Activated CD4-positive, CD25-positive, alpha-beta regulatory T cell treated with anti-CD3 and anti-CD28 coated beads, Interleukin-2, amount 50 U/mL, for 24 hours (primary cell): ENCODE measurements at places on chromosomes 5 and 9.

GRCh38 chr9:15289603-15290002 is 17.4 kb downstream of the TTC39B start:
- no peak for ATAC-seq

GRCh38 chr9:132711846-132712245 is 41.6 kb downstream of the GTF3C4 start:
- no peak for ATAC-seq

DNA sequence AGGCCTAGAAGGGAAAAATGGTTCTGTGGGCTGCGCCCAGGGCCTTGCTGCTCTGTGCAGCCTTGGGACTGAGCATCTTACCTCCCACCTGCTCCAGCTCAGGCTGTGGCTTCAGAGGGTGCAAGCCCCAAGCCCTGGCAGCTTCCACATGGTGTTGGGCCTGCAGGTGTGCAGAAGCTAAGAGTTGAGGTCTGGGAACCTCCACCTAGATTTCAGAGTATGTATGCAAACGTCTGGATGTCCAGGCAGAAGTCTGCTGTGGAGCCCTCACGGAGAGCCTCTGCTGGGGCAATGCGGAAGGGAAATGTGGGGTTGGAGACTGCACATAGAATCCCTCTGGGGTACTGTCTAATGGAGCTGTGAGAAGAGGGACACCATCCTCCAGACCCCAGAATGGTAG is 36.0 kb downstream of the FBXL7 start:
- ATAC-seq, result no peak

- no peak for ATAC-seq
Observed at GRCh38 chr9:123662057-123662776, 267.7 kb downstream of the DENND1A start.

- ATAC-seq, result peak; percentile 65
Observed at GRCh38 chr5:157993986-157994691, 135.2 kb upstream of the CLINT1 start.

DNA sequence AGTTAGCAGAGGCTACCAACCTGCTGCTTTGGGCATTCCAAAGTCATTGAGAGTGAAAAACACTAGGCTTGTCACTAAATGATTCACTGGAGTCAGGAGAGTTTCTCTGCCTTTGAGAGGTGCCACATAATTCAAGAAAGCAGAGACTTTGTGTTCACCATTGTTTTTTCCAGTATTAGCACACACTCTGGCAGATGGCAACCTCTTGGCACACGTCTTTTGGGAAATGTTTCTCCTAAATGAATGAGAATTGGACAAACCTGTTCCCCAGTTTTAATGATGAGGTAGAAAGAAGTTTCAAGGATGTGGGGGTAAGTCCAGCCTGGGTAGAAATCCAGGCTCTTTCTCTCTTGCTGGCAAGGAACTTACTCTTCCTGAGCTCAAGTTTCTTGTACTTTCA is 259.1 kb downstream of the GABRB2 start:
- ATAC-seq, result no peak

- ATAC-seq, result no peak
Observed at GRCh38 chr9:132887181-132888120, 8.8 kb downstream of the SPACA9 start.

- peak; percentile 77 for ATAC-seq
Observed at GRCh38 chr9:133149130-133150015, 14.3 kb downstream of the GBGT1 start.

- ATAC-seq, result no peak
Observed at GRCh38 chr9:131649646-131650045, 90.2 kb downstream of the RAPGEF1 start.

GRCh38 chr9:81035601-81036000 is 653.7 kb downstream of the TLE1 start:
- ATAC-seq, result no peak

- ATAC-seq, result no peak
Observed at GRCh38 chr5:134714541-134714940, 23.8 kb upstream of the CAMLG start.

- ATAC-seq, result no peak
Observed at GRCh38 chr5:107913494-107913893, 242.8 kb upstream of the EFNA5 start.

- peak; percentile 46 for ATAC-seq
Observed at GRCh38 chr5:126801174-126801991, 24.4 kb downstream of the LMNB1 start.

DNA sequence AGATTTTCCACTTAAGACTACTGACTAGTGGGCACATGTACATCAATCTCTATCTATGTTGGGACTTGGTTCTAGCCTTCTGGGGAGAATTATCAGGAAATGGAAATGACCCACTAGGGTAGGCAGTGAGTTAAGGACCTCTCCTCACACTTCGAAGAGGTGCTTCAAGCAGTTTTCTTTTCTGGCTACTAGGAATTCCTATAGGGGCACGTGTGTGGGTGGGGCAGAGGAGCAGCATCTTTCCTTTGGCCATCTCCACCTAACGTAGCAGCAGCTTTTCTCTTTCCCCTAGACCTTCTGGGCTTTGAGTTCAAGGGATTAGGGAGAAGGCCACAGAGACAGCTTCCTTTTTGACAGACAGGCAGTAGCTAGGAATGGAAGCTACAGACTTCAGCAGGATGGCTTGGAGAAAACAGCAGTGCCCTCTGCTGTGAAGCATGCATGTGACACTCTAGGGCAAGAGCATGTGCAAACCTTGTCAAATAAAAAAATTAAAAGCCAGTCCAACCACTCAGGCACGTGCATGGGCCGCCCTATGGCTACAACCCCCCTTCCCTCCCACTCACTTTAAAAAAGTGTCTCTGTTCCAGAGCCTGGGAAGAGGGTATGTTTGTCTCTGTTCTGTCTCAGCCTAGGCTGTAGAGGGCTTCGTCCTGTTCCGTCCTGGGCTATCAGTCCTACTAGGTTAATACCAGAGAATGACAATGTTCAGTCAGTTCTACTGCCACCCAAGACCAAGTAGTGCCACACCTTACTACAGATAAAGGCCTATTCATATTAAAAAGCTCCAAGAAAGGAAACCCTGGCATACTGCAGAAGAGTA is 8.7 kb upstream of the GFRA3 start:
- no peak for ATAC-seq

DNA sequence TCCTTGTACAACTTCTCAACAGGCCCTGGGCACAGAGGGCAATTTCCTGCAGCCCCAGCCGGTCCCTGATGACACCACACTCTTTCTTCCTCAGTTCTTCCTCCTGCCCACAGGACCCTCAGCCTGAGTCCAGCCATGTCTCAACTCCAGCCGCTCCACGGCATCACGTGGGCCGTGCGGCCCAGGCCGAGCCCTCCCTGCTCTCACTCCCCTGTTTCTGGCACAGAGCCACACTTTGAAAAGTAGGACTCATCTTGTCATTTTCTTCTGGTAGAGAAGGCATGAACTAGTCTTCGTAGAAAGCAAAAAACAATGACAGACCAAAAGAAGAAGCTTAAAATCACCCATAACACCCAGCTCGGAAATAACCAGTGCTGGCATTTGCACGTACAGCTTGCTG is 404.7 kb upstream of the IRX1 start:
- no peak for ATAC-seq

GRCh38 chr5:144189800-144190429 is 19.2 kb downstream of the KCTD16 start:
- ATAC-seq, result peak; percentile 84

DNA sequence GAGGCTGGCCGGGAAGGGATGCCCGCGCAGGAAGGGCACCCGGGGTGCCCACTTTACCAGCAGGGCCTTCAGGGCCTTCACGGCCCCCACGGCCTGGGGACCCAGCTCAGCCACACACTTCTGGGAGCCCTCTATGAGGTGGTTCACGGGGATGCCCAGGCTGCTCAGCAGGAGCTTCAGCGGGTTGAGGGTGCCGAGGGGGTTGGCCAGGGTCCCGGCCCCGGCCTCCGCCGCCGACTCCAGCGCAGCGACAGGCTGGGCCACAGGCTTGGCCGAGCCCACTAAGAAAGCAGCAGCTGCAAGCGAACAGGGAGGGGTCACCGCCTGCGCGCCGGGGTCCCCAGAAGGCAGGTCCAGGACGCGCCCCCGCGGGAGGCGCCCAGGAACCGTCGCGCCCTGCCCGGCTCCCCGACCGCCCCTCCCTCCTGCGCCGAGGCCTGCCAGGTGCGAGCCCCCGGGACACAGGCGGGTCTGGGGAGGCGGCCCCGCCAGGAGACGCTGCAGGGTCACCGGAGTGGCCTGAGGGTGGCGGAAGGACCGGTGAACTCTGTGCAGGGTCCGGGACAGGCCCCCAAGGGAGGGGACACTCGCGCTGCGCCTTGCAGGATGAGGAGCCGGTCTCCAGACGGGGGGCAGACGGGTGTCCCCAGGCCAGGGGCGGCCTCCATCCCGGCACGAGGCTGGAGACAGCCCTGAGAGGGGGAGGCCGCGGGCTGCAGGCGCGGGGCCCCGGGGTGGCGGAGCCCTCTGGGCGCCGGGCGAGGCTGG is 572 bp downstream of the SCGB3A1 start:
- no peak for ATAC-seq

GRCh38 chr5:127353327-127353726 is 62.7 kb downstream of the MEGF10 start:
- ATAC-seq, result no peak

- ATAC-seq, result no peak
Observed at GRCh38 chr5:66702426-66702825, 106.2 kb downstream of the MAST4 start.

DNA sequence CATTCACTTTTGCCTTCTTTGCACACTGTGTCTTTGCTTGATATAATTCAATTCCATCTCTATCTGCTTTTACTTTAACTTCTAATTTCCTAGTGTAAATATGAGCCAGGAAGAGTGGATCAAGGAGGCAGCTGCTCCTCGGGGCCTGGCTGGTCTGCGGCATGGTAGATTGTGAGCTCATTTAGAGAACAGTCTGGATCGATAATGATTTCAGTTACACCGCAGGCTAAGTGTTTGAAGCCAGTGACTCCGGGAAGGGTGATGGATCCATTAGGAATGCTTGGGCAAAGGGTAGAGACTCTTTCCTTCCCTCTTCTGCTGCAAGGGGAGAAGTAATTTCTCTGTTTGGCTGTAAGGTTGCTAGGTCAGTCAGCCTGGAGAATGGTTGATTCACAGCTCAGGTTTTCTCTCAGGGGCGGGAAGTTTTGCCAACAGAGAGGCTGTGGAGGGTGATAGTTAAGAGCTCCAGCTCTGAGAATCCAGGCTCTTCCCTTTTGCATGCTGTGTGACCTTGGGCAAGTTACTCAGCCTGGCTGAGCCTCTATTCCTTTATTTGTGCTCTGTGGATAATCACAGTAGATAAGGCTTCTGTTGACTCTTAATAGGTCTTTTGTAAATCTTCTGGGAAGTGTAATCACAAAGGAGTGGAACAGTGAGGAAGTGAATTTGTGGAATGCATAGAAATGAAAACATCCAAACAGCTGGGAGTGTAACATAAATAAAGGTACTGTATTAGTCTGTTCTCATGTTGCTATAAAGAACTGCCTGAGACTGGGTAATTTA is 99.1 kb downstream of the PTTG1 start:
- no peak for ATAC-seq

- no peak for ATAC-seq
Observed at GRCh38 chr9:136232969-136233368, 12.6 kb downstream of the QSOX2 start.

GRCh38 chr5:82327941-82328340 is 49.8 kb upstream of the RPS23 start:
- ATAC-seq, result no peak

GRCh38 chr5:15245913-15246312 is 254.1 kb upstream of the FBXL7 start:
- no peak for ATAC-seq

- no peak for ATAC-seq
Observed at GRCh38 chr5:99973779-99974178, 561.4 kb upstream of the FAM174A start.

GRCh38 chr9:136492978-136493522 is 10.2 kb upstream of the SEC16A start:
- no peak for ATAC-seq

GRCh38 chr5:9604416-9604815 is 25.7 kb downstream of the TAS2R1 start:
- no peak for ATAC-seq

DNA sequence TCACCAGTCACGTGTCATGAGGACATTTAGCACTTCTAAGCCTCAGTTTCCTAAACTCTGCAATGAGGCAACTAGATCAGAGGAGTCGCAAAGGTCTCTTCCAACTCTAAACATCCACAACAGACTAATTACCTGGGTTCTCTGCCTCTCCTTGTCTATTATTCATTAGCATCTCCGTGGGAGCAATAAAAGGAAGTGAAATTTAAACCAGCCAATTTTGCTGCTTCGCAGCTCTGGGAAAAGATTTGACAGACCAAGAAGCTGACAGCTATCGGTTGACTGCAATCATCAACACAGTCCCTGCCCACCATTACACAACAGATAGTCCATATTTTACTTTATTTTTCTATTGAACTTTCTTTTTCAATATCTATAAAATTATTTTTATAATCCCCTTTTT is 308.9 kb downstream of the NR2F1-AS1 start:
- no peak for ATAC-seq

DNA sequence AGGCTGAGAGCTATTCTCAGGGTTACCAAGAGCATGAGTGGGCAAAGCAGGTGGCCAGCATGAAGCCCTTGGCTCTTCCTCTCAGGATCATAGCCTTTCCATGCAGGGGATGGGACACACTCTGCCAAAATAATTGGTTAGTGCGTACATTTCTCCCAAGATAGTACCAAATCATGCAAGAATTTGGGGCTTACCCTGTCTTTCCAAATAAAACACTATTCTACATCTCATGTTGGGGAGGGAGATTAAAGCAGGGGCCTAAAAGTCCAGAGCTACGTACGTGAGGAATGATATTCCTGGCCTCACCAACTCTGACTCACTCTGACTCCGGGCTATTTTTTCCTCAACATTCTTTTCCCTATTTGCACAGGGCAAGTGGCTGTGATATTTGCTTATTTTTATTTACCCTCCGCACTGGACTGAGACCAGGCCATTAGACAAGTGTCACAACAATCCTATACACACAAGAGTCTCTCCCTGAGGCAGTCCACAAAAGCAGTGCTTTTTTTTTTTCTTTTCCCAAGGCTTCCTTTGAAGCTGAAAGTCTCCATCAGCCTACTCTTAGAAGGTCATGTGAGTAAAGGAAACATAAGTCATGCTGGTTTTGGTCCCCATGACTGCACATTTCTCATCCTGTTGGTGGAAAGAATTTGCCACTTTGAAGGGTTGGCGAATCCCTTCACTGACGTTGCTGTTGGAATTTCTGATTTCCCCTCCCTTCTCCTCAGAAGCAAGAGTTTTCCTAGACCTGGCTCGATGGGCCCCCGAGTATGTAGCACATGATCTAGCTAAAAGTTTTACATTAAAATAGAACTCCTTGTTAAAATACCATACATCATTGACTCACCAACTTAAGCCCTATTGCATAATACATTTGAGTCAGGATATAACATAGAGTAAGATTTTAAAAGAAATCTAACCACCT is 40.0 kb downstream of the TMEM252 start:
- ATAC-seq, result no peak

- no peak for ATAC-seq
Observed at GRCh38 chr9:101465326-101465915, 29.8 kb upstream of the ALDOB start.

- peak; percentile 2 for ATAC-seq
Observed at GRCh38 chr9:33818167-33818846, 1.3 kb downstream of the UBE2R2 start.
